Stimulated activated CD4-positive, alpha-beta T cell treated with anti-CD3 and anti-CD28 coated beads, Interleukin-15, amount 100 ng/mL, for 24 hours (primary cell): ENCODE measurements at places on chromosomes 3 and 15.

GRCh38 chr3:146496726-146497125, 27.4 kb upstream of the PLSCR2 start:
- no peak for DNase-seq

GRCh38 chr3:73379465-73379864, 245.3 kb downstream of the PDZRN3 start:
- DNase-seq, result no peak

DNA sequence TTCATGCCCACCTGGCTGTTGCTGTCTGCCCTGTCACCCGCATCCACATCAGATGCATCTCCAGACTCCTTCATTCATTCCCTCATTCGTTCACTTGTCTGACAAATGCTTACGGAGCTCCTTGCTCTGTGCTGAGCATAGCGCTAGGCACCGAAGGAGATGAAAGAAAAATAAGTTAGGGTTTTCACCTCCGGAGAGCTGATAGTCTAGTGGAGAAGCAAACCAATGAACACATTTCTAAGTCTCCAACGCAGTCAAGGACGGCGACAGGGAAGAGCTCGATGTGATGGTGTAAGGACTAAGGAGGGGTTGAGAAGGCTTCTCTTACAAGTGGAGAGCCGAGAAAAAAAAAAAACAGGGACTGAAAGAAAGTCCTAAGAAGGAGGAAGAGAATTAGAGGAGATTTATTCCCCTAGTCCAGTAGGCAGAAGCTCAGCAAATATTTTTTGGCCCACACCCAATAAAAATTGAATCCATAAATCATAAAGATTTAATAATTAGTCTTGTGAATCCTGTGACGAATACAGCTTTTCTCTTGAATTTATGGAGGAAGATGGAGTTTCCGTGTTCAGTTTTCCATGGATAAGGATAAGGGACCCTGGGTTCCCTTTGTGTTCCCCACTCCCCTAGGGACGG, 127.2 kb upstream of the DLG1 start:
- DNase-seq, result no peak

- DNase-seq, result no peak
These were observed 26.2 kb downstream of the EDC3 start for GRCh38 chr15:74669627-74670026.

GRCh38 chr3:82236257-82236656, 474.8 kb upstream of the GBE1 start:
- no peak for DNase-seq

GRCh38 chr15:69757186-69757585, 304.6 kb downstream of the RPLP1 start:
- peak; percentile 83 for DNase-seq

- DNase-seq, result no peak
These were observed 45.4 kb upstream of the CTDSPL start for GRCh38 chr3:37816271-37816670.

- no peak for DNase-seq
These were observed 49.3 kb downstream of the CD200R1 start for GRCh38 chr3:112925560-112925959.

GRCh38 chr3:107271787-107272387, 105.4 kb upstream of the CCDC54 start:
- no peak for DNase-seq

DNA sequence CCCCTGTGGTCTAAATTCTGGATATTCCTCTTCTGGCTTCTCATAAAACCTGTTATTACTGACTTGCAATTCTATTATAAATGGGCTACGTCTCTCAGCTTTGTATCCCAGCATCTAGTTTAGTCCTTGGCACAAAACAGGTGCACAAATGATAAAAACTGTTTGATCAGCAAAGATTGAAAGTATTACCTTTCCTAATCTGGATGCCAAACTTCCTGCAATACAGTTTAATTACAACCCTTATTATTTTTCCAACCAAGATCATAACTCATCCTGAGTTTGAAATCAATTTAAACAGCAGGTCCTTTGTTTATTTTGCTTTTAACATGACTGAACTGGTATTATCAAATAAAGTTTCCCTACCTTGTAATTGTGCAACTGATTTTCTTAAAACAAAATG, 132.6 kb downstream of the ATP1B3 start:
- no peak for DNase-seq

DNA sequence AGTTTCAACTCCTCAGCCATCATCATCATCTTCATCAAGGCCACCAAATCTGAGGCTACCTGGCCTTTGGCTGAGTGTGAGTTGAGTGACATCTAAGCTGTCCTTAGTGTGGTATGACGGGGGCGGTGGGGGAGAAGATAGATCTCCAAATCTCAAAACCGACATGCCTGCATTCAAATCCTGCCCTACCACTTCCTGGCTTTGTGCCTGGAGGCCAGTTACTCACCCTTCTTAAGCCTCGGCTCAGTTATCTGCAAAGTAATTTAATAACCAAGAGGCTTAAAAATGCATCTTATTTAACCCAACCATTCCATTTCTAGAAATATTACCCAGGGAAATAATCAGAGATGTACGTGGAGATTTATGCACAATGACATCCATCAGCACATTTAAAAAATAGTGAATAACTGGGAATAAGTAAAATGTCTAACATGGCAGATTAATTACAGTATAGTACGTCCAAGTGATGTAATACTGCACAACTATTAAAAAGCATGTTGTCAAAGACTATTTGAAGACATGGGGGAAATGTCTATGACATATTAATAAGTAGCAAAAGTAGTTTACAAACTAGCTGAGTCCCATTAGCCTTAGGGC, 167.4 kb downstream of the NTRK3 start:
- DNase-seq, result no peak

DNA sequence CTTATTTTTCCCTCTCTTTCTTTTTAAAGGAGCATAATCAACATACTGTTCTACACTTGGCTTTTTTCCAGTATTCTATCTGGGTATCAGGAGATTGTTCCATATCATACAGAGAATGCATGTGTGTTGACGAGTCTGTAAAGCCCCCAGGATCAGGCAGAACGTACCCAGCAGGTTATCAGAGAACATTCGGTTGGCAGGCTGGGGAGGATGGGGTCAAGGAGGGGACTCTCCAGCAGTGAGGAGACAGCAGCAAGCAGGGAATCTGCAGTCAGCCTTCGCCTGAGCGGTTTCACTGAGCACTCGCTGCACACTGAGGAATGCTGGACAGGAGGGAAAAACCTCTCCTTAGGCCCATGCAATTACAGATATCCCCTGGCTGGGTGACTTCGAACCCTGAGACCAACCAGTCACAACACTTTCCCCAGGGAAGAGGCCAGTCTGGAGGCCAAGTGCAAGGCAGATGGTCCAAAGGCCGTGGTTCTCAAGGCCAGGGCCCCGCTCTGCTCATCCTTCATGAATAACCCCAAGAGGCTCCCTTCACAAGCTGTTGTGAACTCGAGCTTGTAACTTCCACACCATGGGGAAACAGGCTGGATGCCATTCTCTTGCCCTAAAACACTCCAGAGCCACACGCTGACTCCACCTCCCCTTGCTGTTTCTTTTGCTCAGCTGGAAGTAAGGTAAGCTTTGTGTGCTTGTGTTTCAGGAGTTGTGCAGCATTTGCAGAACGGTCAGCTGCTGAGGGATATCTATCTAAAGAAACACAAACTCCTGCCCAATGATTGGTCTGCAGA, 60.1 kb downstream of the PXYLP1 start:
- DNase-seq, result no peak

- no peak for DNase-seq
These were observed 61.3 kb upstream of the PSMD6 start for GRCh38 chr3:64084640-64085039.

- peak; percentile 57 for DNase-seq
These were observed 5.8 kb upstream of the TOPAZ1 start for GRCh38 chr3:44235604-44236484.

DNA sequence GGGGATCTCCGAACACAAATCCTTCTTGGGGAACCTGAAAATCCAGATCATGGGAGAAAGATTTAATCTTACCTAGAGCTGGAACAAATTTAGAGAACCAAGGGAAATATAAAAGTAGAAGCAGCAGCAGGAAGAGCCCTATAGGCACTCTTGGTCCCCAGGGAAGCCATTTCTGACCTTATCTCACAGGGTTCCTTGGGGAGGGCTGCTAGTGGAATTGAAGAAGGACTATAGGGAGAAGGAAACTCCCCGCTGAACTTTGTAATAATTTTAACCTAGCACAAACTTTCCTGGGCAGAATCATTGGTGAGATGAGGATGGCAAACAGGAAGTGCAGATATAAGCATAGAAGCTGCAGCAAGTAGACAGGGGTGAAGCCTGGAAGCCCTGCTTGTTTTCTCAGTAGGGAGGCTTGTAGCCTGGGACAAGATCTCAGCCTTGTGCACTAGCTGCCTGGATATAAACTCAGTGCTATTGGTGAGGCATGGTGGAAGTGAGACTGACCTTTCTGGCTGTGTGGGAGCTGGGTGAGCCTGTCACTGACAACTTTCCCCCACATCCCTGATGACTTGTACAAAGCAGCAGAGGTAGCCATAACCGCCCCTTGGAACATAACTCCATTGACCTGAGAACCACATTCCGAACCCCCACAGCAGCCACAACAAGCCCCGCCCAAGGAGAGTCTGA, 343.0 kb upstream of the TGFBR2 start:
- no peak for DNase-seq

- DNase-seq, result no peak
These were observed 14.4 kb downstream of the TM4SF1 start for GRCh38 chr3:149363053-149363452.

DNA sequence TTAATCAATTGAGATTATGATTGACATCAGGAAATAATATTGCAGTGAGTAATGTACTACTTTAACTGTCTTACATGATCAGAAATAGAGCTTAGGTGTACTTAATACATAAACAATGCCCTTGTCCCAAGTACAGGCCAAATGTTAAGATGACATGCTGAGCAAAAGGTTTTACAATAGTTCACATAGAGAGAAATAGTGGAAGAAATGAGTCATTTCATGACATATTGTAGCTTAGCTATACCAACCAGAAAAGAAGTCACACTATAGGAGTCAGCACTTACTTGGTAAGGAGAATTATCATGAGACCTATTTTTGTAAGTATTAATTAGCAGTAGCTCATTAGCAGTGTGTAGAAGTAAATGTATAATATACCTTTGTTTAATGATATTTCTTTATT, 96.4 kb upstream of the NANOGP8 start:
- DNase-seq, result no peak

DNA sequence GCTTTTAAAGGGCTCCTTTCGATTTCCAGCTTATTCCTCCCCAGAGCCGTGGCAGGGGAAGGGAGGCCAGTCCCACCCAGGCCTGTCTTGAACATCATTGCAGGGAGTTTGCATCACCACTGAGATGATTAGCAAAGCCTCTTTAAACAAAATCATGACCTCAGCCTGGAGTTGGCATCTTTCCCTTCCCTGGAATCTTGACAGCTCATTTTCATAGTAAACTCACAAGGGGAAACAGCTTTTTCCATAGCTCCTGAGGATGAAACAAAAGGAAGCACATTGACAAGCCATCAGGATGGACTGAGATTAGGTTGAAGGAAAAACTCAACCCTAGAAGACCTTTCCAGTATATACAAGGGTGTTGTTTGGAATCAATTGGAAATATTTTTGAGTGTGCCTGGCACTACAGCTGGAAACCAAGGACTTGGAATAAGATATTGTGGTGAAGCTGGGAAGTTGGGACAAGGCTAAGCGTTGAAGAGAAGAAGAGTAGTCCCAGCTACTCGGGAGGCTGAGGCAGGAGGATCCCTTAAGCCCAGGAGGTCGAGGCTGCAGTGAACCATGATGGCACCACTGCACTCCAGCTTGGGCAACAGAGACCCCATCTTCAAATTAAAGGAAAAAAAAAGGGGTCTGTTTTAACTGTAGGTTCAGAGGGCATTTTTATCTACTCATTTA, 3.1 kb upstream of the LARP6 start:
- no peak for DNase-seq

GRCh38 chr3:33884701-33885100, 86.3 kb downstream of the PDCD6IP start:
- DNase-seq, result no peak

- DNase-seq, result no peak
These were observed 129.6 kb downstream of the CHSY1 start for GRCh38 chr15:101122266-101122665.

DNA sequence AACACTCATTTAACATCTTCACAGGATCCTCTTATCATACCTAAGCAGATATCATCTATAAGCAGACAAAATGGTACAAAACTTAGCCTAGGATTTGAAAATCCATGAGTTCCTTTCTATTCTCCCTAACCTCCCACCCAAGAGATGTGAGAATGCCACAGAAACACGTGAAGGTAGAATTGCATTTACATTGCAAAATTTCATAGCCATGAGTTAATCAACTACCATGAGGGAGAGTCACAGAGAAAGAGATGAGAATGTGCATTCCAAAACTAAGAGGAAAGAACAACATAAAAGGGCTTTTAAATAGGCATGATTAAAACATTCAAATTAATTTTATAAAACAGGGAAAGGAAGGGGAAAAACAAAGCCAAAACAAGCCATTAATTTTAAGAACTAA, 806.2 kb downstream of the NTRK3 start:
- DNase-seq, result no peak

DNA sequence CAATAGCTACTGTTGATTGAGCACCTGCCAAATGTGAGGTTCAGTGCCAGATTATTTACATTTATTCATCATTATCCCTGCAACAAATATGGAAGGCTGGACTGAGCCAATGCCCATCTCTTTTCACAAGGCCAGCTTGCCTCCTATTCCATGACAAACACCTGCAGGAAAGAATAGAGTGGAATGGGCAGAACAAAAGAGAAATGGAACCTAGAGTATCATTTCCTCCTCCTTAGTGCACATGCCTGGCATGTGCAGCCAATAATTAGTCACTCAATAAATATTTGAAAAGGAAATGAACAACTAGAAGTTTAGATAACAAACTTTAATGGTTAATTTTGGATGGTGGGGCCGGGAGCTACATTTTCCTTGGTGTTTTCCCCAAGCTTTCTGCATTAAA, 61.4 kb upstream of the MYRIP start:
- DNase-seq, result no peak

DNA sequence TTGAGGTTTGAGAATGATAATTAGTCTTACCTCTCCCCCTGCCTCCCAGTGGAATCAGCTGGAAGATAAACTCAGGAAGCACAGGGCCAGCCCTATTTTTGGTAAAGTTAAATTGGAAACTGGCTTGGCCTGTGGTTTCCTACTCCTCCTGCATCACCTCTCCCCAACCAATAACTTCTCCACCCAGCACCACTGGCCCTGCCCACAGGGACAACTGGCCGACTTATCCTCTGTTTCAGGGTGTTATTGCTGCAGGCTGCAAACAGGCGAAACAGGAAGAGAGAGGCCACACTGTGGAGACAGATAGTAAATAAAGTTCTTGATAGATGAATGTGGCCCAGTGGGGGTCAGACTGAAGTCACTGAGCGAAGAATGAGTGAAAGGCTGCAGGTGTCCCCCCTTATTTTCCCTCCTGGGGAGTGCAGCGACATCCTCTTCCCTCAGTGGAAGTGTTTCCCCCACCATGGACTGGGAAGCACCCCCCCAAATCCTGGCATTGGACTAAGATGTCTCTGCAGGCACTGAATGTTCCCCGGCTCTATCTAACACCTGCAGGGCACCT, 47.1 kb downstream of the PDIA5 start:
- DNase-seq, result no peak

DNA sequence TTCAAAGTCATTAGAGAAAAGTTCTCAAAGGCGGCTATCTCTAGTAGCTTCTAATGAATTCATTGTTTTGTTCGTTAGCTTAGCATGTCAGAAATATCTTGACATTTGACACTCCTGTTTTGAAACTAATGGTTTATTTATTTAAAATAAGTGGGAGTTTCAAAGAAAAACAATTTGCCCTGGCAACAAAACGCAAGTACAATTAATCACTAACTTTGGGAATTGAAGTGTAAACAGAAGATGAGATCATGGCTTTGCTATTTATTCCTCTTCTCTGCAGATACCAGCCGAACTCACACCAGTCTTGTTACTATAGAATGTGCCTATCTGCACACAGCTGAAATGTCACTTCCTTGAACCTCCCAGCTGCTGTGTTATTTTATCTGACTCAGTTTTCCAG, 27.5 kb downstream of the MASP1 start:
- DNase-seq, result no peak
